DMS 273 treated with DMSO at 0.1 percent for 48 hours (cell line): ENCODE measurements at places on chromosomes 4 and X.

DNA sequence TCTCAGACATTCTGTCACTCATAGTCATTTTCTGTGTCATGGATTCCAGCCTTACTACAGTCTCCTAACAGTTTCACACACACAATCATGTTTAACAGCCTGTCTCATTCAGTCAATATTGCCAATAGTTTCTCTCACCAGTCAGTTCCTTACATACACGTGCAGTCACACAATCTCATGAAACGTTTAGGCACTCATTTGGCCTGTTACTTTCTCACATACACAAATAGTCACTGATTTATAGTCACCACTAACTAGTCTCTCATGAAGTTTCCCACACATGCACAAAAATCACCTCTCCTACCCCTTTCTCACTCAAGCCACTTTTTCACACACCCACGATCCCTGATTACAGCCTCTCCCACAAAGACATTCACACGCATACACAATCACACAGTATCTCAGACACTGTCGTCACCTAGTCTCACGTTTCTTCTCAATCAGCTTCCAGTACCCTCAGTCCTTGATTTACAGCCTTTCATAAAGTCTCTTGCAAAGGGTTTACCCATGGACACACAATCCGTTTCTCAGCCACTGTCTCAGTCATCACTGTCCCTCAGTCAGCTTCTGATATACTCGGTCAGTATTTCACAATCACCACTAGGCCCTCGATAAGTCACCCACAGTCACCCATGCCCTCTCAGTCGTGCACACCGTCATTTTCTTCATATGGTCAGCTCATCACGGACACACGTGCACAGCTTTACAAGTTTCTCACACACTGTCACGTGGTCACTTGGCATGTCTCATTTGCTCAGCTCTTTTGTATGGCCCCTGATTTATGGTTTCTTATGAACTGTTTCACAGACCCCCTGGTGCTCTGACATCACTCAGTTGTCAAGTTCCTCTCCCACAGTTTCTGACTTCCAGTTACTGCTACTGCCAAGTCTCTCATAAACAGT, 4.2 kb upstream of the CFP start:
- no peak for DNase-seq

GRCh38 chr4:148800336-148800885, 358.2 kb upstream of the NR3C2 start:
- DNase-seq: no peak

- no peak for DNase-seq
Observed at GRCh38 chr4:38354421-38354820, 309.6 kb upstream of the KLF3 start.

DNA sequence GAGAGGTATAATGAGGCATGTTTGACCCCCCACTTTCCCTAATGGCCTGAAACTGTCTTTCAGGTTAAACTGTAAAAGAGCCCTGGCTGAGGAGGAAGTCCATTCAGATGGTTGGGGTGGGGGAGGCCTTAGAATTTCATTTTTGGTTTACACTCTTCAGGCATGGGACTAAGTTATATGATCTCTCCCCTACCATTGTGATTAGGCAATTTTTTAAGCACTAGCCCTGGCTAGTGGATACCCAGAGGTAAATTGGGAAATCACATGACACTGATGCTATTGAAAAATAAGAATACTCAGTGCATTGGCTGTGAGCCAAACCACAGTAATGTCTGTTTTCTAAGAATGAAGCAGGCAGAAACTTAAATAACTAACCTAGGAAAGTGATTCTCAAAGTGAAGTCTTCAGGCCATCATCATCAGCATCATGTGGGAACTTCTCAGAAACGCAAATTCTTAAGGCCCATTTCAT, 149.7 kb downstream of the RRAGB start:
- DNase-seq: no peak

- DNase-seq: no peak
Observed at GRCh38 chr4:127685292-127685691, 44.9 kb upstream of the SLC25A31 start.

DNA sequence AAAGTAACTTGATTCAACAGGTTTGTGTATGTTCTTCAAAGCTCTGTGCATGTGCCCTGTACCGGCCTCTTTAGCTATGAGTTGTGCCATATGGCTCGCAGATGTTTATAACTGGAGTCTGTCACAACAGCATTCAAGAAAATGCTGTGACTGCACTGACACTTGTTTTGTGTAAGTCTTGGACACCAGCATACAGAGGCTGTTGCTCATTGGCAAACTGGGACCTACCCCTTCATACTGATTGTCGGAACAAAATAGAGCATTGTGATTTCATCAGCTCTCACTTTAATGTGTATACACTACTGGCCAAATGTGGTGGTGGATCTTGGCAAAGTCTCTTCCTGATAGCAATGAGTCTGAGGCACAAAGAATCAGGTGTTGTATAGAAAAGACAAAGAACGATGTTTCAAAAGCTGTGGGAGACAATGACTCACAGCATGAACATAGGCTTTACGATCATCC, 133.9 kb downstream of the EGF start:
- peak; percentile 25 for DNase-seq

GRCh38 chrX:115372152-115372551, 82.6 kb downstream of the LUZP4 start:
- no peak for DNase-seq

DNA sequence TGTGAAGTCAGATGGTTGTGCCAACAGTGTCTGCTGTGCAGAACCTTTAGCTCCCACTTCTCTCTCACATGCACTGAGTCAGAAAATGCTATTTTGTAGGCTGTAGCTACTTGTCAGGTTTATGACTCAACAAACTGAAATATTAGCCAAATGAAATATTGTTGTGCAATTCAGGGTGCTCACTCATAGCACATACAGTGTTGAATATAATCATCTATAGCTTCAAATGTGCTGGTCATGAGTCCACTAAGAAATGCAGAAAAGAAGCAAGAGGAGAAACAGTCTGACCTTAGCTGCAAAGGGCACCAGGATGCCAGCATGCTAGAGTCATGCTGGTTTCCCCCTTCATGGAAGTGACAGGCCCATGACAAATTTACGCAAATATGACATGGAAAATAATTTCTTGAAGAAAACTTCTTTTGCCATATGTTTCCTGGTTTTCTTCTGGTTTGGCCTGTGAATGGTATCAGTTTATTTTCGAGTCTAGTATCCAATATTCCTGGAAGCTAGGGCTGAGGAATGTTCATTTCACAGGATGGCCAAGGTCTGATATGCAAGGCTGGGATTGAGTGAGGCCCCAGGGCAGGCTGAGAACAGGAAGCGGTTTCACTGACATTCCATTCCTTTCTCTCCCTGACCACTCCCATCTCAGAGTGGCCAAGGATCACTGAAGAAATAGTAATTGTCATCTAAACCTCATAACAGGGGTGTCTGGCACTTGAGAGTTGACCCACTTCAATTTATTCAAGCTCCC, 10.3 kb upstream of the CXCL2 start:
- no peak for DNase-seq

- DNase-seq: no peak
Observed at GRCh38 chr4:169239221-169239905, 31.4 kb downstream of the SH3RF1 start.

DNA sequence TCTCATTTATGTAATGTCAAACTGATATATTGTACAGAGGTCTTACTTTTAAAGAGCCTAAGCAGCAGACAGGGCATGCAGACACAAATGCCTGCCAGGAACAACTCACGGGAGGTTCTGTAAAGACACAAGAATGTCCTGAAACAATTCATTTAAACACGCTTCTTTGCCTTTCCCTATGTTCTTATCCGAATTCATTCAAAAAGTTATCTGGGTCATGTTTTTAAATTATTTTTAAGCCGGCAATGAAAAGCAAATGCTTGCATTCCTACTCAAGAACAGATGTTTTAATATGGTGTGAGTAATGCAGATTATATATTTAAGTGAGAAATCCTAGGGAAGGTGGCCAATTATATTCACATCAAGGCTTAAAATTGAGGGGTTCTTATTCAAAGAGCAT, 192.6 kb downstream of the PDGFC start:
- DNase-seq: no peak

DNA sequence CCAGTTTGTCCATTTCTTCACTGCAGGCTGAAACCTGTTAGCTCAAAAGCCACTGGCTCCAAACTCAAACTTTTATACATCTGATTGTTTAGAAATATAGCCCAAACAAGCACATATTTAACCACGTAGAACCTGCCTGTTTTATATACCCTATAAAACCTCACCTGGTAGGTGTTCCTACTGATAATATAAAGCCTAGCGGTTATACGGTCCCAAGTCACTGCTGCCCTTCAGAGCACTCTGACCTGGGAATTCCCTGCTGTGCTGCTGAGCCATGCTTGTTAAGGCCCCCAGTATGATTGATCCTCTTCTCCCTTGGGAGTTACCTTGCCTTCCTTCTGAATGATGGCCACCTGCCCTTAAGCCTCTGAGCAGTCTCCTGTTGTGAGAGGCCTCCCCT, 432.8 kb upstream of the LCORL start:
- DNase-seq: no peak

DNA sequence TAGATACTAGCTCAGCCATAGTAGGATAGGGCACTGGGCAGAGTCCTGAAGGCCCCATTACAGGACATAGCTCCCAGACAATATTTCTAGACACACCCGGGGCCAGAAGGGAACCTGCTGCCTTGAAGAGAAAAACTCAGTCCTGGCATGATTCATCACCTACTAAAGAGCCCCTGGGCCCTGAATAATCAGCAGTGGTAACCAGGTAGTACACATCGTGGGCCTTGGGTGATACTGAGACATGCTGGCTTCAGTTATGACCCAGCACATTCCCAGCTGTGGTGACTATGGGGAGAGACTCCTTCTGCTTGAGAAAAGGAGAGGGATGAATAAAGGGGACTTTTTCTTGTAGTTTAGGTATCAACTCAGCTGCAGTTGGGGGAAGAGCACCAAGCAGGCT, 104.3 kb upstream of the STK26 start:
- DNase-seq: no peak
